Frontal cortex (tissue), 4 donors: ENCODE measurements at places on chromosomes 5 and 9. TPM values are rescaled to one million over a fixed set of nuclear protein-coding genes. Genes with fewer than 3 reads are reported as not detected.

PLAC8L1 gene
- 0.82 TPM for total RNA-seq

GRCh38 chr5:87139795-87140194, 127.9 kb upstream of the RASA1 start:
- no peak for DNase-seq

- DNase-seq: no peak
Observed at GRCh38 chr5:169950333-169950732, 30.0 kb downstream of the INSYN2B start.

BTNL9 gene
- 2.9 TPM for total RNA-seq

PCDH12 gene
- total RNA-seq: 2.4 TPM

DNA sequence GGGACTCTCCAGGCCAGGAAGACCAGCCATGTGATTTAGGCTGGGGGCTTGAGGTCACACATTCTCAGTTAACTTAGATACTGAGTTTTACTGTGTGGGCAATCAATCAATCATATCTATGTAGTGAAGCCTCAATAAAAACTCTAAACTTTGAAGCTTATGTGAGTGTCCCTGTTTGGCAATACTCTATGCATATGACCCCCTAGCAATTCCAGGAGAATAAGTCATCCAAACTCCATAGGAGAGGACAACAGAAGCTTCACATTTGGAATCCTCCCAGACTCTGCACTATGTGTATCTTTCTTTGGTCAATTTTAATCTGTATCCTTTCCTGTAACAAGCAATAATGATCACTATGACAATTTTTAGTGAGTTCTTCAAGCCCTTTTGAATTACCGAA, 216.8 kb upstream of the RGMB start:
- DNase-seq: no peak

DNA sequence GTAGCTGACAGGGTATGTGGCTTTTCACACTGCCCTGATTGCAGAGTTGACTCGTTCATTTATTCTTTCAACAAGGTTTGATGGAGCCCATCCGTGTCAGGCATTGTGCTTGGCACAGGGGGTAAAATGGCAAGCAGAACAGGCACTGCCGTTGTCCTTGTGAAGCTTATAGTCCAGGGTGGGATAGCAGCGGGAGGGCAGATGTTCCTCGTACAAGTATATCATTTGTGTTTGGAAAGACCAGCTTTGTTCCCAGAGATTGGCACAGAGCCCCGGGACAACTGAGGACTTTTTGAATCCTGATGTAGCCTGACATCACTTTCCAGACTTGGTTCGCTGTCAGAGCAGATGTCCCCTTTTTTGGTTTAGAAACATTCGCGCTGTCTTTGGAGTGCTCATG, 50.9 kb downstream of the MVB12B start:
- no peak for DNase-seq

DNA sequence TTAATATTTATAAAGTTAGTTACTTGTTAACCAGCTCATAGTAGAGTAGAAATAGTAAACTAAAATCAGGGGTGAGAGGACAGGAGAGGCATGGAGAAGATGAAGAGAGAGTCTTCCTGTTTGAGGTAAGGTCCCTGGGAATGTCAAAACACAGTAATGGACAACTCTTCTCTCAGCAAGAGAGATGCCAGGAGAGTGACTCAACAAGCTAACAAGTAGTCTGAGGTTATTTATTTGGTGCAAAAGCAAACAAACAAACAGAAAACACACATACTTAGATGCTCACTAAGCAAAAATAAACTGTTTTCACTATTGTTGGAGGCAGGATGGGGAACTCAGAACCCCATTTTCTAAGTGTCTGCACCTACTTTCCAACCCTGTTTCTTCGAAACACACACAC, 333.2 kb upstream of the RFX3 start:
- no peak for DNase-seq

DNA sequence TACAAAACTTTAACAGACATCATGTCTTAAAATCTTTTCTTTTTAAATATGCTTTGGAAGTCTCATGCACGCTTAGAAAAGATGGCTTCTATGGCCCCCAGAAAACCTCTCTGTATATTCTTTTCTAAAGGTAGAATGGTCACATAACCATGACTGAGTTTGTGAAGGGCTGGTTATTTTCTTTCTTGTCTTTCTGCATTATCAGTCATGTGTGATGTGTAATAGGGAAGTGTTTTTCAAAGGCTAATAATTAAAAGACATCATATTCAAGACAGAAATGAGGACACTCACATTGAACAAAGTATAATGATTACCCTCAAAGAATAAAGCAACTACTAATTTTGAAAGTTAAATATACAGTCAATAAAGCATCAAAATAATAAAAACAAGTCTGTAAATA, 253.4 kb downstream of the TRPM3 start:
- no peak for DNase-seq

DNA sequence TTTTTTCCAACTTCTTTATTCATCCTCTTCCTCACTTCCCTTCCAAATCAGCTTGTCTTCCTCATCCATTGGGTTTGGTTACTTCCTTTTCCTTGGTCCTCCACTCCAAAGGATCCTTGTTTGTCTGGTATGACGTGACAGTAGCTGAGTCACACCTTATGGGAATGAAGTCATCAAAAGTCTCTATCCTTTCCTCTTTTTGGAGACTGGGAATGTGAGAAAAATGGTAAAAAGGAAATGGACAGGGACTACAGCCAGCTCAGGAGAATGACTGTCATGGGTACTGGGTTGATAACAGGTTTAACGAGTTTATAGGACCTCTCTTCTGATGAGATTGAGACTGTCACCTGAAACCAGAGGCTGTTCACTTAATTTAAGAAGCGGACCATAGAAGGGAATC, 76.2 kb upstream of the MYO10 start:
- no peak for DNase-seq

DNA sequence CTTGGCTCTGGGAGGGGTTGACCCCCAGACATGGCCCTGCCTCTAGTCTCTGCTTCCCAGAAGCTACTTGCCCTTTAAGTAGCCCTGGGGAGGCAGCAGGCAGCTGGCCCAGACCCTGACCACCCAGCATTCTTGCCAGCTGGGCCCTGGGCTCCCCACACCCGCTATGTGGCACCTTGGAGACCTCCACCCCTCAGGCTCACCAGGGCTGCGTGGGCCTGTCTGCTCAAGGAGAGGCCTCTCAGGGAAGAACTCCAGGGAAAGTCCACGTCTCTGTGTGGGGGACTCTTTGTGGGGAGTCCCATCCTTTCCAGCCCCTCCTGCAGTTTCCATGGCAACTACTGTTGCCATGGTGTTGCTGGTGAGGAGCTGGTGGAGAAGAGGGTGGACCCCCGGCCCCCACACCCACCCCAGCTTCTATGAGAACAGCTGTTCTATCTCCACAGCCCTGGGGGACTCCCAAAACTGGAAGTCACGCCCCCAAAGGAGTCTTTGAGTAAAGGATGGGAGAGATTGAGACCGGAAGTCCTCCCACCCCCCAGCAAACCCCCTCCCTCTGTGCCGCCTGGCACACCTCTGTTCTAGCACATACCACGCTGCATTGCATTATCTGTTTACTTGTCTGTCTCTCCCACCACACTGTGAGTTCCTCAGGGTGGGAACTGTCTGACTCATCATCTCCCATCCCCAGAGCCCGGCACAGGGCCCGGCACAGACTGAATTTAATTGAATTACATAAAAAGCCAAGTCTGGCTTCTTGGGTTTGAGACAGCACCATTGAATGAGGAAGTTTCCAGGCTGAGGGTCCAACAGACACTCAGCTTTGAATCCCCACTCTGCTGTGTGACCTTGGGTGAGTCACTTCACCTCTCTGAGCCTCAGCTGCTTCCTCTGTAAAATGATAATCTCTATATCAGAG, 12.6 kb downstream of the DNM1 start:
- no peak for DNase-seq

DNA sequence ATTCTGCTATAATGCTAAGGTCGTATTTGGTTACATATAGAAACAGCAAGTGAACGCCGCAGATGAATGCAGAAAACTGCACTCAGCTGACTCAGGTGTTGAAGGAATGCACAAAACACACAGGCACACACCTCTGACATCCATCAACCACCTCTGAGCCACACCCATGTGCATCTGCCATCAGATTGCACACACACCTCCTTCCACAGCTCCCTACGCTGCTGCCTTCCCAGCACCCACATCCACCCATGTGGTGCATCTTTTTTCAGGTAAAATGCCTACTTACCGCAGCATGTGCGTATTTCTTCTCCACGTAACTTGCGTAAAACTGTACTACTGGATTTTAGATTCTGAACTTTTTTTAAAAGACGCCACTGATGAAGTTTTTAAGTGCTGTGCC, 7.1 kb downstream of the STK10 start:
- DNase-seq: no peak

GRCh38 chr5:91281401-91281800, 101.7 kb downstream of the ARRDC3 start:
- peak; percentile 19 for DNase-seq

CDHR2 gene
- under 0.01 TPM for total RNA-seq

DNA sequence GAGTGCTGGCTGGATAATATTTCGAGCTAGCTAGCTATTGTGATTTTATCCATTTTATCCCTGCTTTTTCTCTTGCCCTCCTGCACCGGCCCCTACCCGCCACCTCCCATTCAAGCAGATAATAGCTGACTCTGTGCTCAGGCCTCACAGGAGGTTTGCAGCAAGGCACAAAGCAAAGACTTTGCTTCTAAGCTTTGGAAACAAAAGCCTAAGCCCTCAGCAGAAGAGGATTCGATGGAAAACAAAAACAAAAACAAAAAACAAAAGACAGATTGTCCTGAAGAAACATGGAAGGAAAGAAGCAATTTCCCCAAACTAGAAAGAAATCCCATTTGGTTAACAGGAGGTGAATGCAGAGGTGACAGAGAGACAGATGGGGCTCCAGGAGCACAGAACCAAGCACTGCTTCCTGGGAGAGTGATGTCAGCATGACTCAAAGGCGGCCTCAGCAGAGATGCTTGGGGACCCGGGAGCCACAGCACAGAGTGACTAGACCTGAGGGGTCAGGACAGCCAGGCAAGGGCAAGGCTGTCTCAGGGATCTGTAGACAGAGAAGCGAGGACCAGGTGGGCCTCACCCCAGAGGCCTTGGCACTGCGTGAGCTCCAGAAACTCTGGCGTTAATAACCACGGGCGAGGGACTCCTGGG, 28.4 kb downstream of the MTX3 start:
- DNase-seq: no peak

DNA sequence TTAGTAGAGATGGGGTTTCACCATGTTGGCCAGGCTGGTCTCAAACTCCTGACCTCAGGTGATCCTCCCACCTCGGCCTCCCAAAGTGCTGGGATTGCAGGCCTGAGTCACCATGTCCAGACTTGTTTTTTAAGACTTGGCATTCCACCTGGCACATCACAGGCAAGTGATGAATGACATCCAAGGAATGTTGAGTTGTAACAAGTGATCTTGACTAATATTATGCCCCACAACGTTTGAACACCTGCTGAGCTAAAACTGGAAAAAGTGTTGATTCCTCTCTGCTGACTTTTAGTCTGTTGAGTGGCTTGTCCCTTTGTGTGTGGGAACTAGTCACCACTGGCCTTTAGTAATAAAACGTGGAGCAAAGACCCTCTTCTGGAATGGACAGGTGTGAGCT, 54.6 kb downstream of the SUB1 start:
- DNase-seq: no peak

- peak; percentile 24 for DNase-seq
Observed at GRCh38 chr9:126915281-126915816, 767 bp downstream of the RALGPS1 start.

- no peak for DNase-seq
Observed at GRCh38 chr5:120512068-120512467, 48.0 kb downstream of the PRR16 start.

GRCh38 chr9:89744255-89744648, 139.4 kb downstream of the GADD45G start:
- no peak for DNase-seq

PDLIM4 gene
- total RNA-seq: 2.0 TPM

- no peak for DNase-seq
Observed at GRCh38 chr5:134103998-134104654, 10.4 kb upstream of the TCF7 start.

DNA sequence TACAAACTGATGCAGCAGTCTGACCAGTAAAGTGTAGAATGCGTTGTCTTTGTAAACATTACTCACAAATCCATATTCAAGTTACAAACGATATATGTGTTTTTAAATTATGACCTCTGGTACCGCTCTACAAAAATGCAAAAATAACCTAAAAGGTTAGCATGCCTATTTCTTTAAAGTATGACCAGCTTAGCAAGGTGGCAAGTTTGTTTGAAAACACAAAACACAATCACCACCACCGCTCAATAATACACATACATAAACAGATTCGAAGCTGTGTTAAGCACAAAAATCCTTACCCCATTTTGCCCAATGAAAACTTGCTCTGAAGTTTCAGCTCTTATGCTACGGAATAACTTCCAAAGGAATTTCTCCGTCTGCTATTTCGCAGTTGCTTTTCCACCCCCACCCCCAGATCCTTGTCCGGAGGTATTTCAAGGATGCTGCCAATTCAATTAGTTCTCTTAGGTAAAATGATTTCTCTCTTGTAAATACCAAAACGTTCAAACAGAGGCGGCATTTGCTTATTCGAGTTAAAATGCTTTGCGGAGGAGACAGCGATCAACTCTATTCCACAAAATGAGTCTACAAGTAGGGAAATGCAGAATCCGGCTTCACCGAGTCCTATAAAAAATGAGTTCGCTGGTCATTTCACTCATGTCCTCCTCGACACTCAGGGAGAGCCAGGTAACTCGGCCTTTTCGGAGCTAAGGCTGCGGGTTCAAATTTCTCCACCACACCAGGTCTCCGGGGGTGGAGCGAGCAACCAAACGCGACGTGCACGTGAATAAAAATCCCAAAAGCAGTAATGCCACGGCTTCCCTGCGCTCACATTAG, 1.2 kb downstream of the HOMER1 start:
- no peak for DNase-seq

DNA sequence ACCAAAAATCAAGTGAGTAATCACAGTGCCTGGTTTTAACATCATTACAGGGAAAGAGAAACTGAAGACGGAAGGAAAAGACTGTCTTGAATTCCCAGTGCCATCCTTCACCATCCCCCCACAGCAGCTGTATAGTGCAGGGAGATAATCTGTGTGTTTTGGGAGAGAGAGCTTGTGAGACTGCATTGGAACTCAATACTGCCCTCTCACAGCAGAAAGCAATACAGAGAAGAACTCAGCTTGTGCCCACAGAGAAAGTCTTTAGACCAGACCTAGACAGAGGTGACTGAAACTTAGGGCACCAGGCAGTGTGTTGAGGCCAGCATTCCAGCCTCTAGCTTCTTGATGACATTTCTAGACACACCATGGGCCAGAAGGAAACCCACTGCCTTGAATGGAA, 754.7 kb upstream of the CDH6 start:
- DNase-seq: no peak

DNA sequence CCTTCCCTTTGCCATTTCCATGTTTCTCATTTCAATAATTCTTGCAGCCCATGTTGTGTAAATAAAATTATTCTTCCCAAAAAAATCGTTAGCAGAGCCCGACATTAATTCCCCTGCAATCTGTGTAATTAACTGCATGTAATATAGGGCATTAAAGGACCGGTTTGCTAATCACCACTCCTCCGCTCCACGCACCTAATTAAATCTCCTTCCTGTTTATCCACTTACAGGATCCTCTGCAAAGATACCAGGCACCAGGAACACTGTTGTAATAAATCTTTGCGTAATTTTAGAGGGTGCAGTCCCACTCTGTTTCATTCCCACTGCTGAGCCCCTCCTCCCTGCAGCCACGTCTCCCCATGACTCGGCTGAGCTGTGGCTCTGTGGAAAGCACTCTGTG, 105.0 kb upstream of the PPP1R26 start:
- DNase-seq: no peak
